ENCODE measurements at places on chromosomes 4 and X.

GRCh38 chr4:107666134-107666533 lies 53.9 kb downstream of the PAPSS1 start:
- no peak for DNase-seq

DNA sequence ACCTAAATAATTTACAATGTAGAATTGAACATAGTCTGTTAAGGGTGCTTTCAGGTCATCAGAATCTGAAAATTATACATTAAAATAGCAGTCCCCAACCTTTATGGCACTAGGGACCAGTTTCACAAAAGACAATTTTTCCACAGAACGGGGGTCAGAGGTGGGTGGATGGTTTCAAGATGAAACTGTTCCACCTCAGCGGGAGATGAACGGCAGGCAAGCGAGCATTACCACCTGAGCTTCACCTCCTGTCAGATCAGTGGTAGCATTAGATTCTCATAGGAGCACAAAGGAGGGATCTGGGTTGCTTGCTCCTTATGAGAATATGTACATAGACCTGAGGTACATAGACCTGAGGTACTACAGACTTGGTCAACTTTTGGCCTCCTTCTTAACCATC lies 29.0 kb downstream of the LRBA start:
- DNase-seq: no peak

- DNase-seq: no peak
Observed at GRCh38 chr4:27189683-27190082, 329.0 kb downstream of the STIM2 start.

DNA sequence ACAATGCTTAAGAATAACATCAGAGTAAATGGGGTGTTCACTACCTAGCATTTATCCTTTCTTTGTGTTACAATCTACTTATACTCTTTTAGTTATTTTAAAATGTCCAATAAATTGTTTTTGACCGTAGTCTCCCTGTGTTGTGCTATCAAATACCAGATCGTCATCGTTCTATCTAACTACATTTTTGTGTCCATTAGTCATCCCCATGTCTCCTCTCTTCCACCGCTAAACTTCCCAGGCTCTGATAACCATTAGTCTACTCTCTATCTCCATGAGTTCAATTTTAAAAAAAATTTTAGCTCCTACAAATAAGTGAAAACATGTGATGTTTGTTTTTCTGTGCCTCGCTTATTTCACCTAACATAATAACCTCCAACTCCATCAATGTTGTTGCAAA lies 381.9 kb downstream of the PRDM5 start:
- no peak for DNase-seq

DNA sequence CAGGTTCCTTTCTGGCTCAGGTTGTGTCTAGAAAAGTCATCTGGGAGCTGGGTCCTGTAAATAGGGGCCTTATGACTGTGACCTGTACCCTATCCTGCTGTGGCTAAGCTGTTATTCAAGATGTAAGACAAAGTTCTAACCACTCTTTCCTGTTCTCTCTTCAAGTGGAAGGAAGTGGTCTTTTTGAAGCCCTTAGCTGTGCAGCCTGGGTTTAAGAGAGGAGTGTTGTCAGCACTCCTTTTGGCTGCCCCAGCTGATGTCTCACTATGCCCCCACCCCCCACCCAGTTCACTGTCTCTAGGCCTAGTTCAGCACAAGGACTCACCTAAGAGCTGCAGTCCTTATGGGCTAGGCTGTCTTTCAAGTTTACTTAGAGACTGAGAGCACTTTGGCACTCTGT lies 1069.5 kb downstream of the FAM133A start:
- DNase-seq: no peak

DNA sequence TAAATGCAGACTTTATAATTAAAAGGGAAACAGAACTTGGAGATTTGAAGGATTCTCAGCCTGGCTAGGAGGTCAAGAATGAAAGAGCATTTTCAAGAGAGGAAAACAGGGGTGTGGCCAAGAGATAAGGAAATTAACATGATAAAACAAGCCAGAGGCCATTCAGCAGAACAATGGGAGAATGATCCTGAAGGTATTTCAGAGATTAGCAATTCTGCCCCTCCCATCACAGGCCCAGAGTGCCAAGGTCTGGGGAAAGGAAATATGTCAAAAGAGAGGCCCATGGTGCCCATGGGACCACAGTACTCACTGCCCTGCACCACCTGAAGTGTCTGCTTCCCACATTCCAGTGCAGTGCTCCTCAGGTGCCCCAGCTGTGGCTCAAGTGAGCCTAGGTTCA lies 188.5 kb upstream of the STS start:
- DNase-seq: no peak

DNA sequence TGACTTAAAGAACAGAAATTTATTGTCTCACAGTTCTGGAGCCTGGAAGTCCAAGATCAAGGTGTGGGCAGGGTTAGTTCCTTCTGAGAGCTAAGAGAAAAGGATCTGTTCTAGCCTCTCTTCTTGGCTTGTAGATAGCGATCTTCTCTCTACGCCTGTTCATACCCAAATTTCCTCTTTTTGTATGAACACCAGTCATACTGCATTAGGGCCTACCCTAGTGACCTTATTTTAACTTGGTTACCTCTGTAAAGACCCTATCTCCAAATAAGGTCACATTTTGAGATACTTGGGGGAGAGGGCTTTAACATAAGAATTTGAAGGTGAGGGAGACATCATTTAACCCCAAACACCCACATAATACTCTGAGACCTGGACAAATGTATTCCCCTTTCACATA lies 55.6 kb upstream of the SPP1 start:
- no peak for DNase-seq

DNA sequence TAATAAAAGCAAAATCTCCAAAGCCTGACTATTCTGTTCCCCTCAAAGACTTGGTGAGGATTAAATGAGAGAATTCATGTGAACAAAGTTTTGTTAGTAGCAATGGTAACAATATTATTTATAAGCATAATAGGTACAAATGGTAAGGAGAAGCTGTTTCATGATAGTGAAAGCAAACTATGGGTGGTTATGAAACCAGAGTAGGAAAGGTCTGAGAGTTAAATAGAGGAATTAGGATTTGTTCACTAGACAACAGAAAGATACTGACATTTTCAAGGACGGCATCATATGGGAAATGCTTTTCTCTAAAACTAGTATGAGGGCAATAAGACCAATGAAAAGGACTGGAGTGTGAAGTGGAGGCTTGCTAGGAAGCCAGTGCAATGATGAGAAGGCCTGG lies 128.6 kb upstream of the FTHL17 start:
- DNase-seq: no peak

GRCh38 chr4:118842055-118842454 lies 6.1 kb upstream of the SEC24D start:
- no peak for DNase-seq

- DNase-seq: no peak
Observed at GRCh38 chr4:1983053-1983845, 25.5 kb downstream of the NELFA start.

DNA sequence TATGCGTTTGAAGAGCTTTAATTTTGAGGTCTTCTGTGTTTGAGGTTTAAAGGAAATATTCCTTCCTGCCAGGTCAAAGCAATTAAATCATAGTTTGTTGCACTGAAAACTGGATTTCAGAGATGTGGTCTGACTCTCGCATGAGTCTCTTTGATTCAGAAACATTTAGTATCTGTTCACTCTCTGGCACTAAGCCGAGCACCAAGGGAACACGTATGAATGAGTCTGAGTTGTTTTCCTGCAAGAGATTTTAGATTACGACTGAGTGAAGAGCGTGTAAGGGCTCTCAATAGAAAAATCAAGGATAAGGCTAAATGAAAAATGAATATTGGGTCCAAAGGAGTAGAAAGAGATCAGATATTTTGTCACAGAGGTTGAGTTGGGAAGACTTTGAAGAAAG lies 875.4 kb upstream of the PRKX start:
- no peak for DNase-seq

DNA sequence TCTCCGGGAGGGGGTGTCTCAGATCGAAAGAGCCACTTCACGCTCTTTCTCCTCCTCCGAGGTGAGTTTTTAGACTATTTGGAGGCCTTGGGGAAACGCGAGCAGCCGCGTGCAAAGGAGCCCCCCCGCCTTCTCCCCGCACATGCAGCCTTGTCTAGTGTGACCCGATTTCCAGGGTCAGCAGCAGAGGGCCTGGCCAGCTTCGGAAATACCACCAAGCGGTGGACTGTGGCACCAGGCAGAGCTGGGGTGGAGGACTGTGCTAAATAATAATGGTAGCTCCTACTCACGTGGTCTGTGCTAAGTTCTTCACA lies 79.3 kb upstream of the BCOR start:
- DNase-seq: no peak

- no peak for DNase-seq
Observed at GRCh38 chr4:111905511-111905910, 239.7 kb upstream of the FAM241A start.

- no peak for DNase-seq
Observed at GRCh38 chr4:109032671-109033070, 269.8 kb downstream of the COL25A1 start.

GRCh38 chrX:117196481-117196880 lies 733.7 kb upstream of the CT83 start:
- no peak for DNase-seq

DNA sequence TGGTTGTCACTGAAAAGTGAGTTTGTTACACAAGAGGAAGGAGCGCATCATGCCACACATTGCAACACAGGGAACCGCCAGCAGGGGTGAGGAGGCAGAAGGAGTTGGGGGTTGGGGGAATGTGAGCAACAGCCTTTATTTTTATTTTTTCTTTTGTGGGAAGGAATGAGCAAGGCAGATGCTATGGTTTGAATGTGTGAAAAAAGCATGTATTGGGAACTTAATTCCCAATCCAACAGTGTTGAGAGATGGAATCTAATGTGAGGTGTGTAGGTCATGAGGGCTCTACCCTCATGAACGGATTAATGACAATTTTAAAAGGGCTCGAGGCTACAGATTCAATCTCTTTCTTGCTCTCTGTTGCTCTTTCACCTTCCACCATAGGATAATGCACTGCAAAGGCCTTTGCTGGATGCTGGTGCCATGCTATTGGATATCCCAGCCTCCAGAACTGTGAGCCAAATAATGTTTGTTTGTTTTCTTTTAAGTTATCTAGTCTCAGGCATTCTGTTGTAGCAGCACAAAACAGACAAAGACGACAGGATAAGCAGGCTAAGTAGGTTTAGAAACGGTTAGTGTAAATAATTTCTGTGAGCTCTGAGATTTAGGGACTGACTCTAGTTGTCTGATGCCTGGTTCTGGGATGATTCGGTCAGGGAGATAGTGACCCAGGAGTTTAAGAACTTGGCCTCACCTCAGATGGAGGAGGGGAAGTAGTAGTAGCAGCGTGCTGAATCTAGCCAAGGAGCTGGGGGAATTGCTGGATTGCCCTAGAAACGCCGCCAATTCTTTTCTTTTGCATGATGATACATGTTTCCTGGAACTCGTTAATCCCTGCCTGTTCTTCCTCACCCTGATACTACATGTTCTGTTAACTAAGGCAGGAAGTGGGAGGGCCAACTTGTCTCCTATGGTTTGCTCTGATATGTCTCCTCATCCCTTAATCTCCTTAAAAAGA lies 156.6 kb upstream of the CTSO start:
- DNase-seq: no peak

DNA sequence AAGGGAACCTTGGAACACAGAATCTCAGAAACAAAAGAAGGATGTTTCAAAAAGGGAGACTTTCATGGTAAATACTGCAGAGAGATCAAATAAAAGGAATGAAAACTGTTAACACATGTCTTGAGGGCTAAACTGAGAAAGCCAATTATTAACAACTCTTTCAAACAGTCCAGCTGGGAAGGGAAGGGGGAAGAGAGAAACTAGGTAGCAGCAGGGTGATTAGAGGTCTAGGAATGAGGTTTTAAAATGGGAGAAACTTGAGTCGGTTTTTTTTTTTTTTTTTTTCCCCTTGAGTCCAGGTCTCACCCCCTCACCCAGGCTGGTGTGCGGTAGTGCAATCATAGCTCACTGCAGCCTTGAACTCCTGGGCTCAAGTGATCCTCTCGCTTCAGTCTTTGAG lies 4.3 kb downstream of the BCLAF3 start:
- DNase-seq: no peak

DNA sequence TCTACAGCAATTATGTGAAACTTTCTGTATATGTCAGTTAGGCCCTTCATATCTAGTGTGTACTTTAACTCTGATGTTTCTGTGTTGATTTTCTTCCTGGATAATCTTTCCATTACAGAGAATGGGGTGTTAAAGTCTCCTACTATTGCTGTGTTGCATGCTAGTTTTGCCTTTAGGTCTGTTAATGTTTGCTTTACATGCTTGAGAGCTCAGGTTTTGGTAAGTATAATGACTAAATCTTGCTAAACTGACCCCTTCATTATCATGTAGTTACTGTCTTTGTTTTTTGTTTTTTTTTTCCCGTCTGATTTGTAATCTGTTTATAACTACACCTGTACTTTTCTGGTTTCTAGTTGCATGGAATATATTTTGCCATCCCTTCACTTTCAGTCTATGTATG lies 63.6 kb upstream of the UGT2B15 start:
- no peak for DNase-seq

- no peak for DNase-seq
Observed at GRCh38 chr4:77481856-77482255, 123.8 kb upstream of the CXCL13 start.

GRCh38 chr4:112567536-112567935 lies 51.6 kb upstream of the NEUROG2 start:
- no peak for DNase-seq

GRCh38 chrX:18607966-18608365 lies 63.9 kb downstream of the RS1 start:
- no peak for DNase-seq

DNA sequence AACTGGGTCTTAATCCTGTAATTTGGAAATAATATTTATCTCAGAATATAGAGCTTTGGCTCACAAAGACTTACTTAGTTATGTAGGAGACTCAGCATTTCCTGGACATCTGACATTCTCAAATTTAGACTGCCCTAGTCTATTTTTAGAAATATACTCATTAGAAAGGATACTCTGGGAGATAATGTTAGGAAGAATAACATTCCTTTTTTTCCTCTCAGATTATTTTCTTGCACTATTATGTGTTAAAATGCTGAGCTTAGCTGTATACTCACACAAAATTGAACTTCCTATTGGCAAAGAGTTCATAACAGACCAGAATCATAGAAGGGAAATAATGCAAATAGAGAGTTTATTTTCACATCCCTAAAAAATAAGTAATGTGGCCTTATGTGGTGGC lies 1424.9 kb upstream of the PCDH7 start:
- DNase-seq: no peak

- DNase-seq: no peak
Observed at GRCh38 chrX:113980953-113981352, 602.9 kb upstream of the HTR2C start.

DNA sequence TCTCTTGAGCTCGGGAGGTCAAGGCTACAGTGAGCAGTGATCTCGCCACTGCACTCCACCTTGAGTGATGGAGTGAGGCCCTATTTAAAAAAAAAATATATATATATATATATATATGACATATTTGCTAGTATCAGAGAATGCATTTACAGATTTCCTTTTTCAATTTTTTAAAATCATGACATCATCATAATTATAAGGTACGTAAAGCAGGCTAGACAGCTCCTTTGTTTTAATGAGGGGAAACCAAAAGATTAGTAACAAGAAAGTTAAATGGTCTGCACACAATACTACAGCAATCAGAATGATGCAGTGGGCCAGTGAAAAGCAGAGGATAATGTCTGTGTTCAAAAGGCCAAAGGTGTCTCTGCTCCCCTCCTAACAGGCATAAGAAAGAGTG lies 43.0 kb downstream of the LAS1L start:
- no peak for DNase-seq

GRCh38 chr4:10077483-10078335 lies 38.9 kb downstream of the WDR1 start:
- no peak for DNase-seq

- no peak for DNase-seq
Observed at GRCh38 chr4:150206265-150206664, 128.0 kb downstream of the DCLK2 start.

GRCh38 chrX:13029887-13030771 lies 14.3 kb downstream of the FAM9C start:
- no peak for DNase-seq
